ENCODE measurements at places on chromosomes 13 and 19. TPM values are rescaled to one million over a fixed set of nuclear protein-coding genes. Genes with fewer than 3 reads are reported as not detected.

GRCh38 chr13:107531816-107532215 lies 683.5 kb downstream of the LIG4 start:
- no peak overlapping the region for H3K27ac ChIP-seq
- no peak for DNase-seq
- no peaks in the 10 kb centered on the region for H3K36me3 ChIP-seq
- H3K4me3 ChIP-seq: no peak overlapping the region

DNA sequence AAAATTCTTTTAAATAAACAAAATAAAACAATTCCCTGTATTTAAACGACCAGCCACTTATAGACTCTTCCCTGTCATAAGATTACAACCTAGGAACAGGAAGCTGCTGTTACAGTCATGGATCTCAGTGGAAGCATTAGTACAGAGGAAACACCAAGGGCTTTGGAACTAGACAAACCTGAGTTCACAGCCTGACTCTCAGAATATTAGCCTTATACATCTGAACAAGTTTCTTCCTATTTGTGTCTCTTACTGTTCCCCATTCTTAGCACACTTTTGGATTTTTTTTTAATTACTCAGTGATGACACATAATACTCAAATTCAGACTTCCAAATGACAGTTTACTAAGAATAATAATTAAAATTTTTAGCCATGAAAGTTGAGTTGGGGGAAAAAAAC lies 46.1 kb downstream of the ZDHHC20 start:
- peaks cover 11% of the 10 kb centered on the region for H3K4me1 ChIP-seq
- H3K36me3 ChIP-seq: peaks cover 30% of the 10 kb centered on the region
- no peak for DNase-seq
- no peak overlapping the region for H3K27ac ChIP-seq
- no peak overlapping the region for H3K4me3 ChIP-seq
- H3K27me3 ChIP-seq: no peaks in the 10 kb centered on the region

DNA sequence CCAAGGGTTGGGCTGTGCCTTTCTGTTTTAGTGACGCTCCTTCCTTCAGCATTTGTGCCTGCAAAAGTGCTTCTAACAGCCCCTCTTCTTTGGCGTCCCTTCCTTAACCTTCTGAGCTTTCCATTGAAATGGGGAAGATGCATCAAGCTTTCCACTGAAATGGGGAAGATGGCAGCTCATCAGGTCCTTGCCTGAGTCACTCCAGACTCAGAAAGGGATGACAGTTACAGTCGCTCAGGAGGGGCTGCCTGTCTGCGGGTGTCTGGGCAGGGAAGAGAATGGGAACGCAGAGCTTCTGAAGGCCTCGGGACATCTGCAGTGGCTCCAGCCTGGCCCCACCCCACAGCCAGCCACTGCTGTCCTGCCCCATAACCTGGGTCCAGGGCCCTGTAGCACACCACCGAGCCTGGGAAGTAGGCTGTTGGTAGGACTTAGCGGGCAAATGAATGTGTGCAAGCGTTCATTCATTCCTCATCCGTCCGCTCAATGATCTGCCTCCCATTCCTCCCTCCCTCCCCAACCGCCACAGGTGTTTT lies 9.8 kb downstream of the AP1M1 start:
- H3K27ac ChIP-seq: no peak overlapping the region
- H3K4me3 ChIP-seq: no peak overlapping the region
- peaks cover 2% of the 10 kb centered on the region for H3K4me1 ChIP-seq
- DNase-seq: peak; percentile 38
- peaks cover 45% of the 10 kb centered on the region for H3K36me3 ChIP-seq
- H3K27me3 ChIP-seq: no peaks in the 10 kb centered on the region

GRCh38 chr13:113224486-113224885 lies 15.1 kb downstream of the CUL4A start:
- peaks cover 36% of the 10 kb centered on the region for H3K36me3 ChIP-seq
- no peak for DNase-seq
- no peaks in the 10 kb centered on the region for H3K27me3 ChIP-seq
- H3K27ac ChIP-seq: no peak overlapping the region
- H3K4me3 ChIP-seq: no peak overlapping the region
- H3K4me1 ChIP-seq: no peaks in the 10 kb centered on the region

GRCh38 chr19:47047763-47048405 lies 540 bp downstream of the TMEM160 start:
- H3K27ac ChIP-seq: peak overlapping the region; percentile 97
- H3K36me3 ChIP-seq: no peaks in the 10 kb centered on the region
- peaks cover 30% of the 10 kb centered on the region for H3K4me1 ChIP-seq
- peak overlapping the region; percentile 97 for H3K4me3 ChIP-seq

DNA sequence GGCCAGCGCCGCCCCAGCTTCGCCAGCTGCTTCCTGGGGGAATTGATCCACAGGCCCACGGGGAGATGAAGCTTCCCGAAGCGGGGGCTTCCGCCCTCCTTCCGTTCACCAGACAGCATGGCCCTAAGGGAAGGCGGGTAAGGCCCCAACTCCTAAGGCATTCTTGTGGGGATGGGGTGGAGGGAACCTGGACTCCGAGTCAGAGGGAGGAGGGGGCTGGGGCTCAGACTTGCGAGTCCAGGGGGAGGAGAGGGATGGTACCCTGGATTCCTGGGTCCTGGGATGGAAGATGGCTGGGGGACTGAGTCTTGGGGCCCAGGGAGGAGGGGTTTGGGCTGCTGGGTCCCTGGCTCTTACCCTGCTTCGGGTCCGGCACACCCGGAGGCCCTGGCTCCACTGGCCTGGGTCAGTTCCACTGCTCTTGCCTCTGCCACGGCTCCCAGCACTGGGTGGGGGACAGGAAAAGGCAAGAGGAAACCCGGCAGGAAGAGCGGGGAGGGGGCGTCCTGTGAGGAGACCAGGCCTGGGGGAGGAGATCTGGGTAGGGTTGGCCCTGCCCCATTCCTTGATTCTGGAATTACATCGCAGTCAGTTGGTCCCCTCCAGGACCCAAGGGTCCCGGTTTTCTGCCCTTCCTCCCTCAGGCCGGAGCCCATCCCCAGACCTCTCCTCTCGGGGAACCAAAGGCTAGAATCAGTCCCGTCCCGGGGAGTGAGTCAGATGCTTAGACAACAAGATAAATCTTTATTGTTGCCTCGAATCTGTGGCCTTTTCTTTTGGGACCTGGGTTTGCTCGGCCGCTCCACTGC lies at the start of gene RASIP1:
RASIP1 (minus strand) TSS at position 447 of the 809 bp plus-strand sequence; CDS start at position 119, 328 bp downstream.
- H3K36me3 ChIP-seq: no peaks in the 10 kb centered on the region
- DNase-seq: no peak
- H3K27ac ChIP-seq: no peak within 1 kb of the TSS
- H3K4me1 ChIP-seq: peaks cover 5% of the 10 kb centered on the region

DNA sequence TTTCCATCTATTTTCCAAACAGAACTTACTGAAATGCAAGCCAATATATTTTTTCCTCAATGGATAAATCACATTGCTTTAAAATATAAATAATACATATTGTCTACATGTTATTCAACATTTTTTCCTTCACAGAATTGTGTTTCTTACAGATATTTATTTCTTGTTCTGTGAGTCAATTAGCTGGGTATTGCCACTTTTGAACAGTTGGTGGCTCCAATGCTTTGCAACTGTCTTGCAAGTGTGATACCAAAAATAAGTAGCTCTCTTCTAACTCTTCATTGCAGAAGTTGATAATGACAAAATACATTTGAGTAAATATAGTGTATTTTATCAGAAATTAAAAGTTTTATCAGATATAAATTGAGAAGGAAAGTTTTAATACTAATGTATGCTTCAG lies 17.1 kb upstream of the GPC5 start:
- peaks cover 8% of the 10 kb centered on the region for H3K27me3 ChIP-seq
- H3K4me3 ChIP-seq: no peak overlapping the region
- H3K4me1 ChIP-seq: no peaks in the 10 kb centered on the region
- no peaks in the 10 kb centered on the region for H3K36me3 ChIP-seq
- no peak overlapping the region for H3K27ac ChIP-seq
- DNase-seq: no peak

DNA sequence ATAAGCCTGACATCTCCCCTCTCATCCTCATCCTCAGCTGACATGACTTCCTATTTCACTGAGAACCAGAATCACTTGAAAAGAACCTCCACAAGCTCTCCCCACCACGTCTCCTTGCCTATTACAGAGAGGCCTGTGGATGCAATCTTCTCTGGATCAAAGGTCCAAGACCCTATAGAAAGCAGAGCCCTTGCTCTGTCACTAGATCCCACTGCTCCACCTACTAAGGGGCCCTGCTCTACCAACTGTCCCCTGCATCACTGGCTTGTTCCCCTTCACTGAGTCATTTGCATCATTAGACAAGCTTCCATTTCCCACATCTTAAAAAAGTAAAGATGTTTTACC lies 40.8 kb downstream of the RCBTB2 start:
- no peak for DNase-seq
- H3K4me1 ChIP-seq: no peaks in the 10 kb centered on the region
- no peaks in the 10 kb centered on the region for H3K27me3 ChIP-seq
- peaks cover 5% of the 10 kb centered on the region for H3K36me3 ChIP-seq
- no peak overlapping the region for H3K4me3 ChIP-seq

DNA sequence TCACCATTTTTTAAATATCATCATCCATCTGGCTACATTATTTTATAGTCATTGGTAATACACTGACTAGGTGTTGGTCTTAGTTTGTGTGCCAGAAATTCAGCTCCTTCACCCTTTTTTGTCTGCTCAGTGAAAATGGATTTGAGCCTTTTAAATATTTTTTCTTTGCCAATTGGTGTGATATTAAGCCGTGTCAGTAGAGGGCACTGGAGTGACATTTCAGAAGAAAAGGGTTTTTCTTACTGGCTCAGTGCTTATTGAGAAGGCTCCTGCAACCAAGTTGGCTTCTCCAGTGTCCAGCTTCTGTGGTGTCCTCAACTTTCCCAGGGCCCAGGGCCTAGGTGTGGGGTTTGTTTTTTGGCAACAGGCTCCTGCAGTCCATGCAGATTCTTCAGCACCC lies 546.6 kb downstream of the DACH1 start:
- H3K4me1 ChIP-seq: no peaks in the 10 kb centered on the region
- H3K27me3 ChIP-seq: no peaks in the 10 kb centered on the region
- no peak overlapping the region for H3K27ac ChIP-seq
- H3K36me3 ChIP-seq: no peaks in the 10 kb centered on the region
- H3K4me3 ChIP-seq: no peak overlapping the region

DNA sequence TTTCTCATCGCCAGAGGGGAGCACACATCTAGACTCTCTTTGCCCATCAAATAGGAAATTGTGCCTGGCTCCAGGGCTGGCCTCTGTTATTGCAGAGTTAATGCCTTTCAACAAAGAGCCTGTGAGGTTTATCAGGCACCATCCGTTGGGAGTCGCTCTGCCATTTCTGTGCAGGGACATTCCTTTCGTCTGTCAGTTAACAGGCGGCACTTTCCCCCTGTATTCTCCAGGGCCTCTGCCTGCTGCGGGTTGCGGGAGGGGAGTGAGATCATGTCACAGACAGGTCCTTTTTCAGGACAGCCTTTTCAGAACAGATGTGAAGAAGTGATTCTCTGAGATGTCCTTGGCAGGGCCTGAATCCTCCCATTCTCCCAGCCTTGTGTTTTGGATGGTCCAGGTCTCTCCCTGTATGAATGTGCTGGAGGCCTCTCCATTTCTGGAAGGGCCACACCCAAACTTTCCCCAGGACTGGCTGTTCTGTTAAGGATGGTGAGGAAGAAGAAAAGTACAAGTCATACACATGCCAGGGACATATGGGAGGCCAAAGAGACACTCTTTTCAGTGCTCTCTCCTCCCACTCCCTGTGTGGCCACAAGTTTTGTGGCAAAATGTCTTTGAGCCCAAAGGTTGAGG lies 14.9 kb downstream of the SERP2 start:
- peaks cover 21% of the 10 kb centered on the region for H3K4me1 ChIP-seq
- DNase-seq: no peak
- no peak overlapping the region for H3K27ac ChIP-seq

- no peak overlapping the region for H3K4me3 ChIP-seq
- DNase-seq: no peak
- H3K4me1 ChIP-seq: peaks cover 46% of the 10 kb centered on the region
- no peaks in the 10 kb centered on the region for H3K27me3 ChIP-seq
- H3K27ac ChIP-seq: peak overlapping the region; percentile 94
These were observed 15.0 kb downstream of the MYO9B start for GRCh38 chr19:17090583-17090982.

GRCh38 chr13:24147570-24147963 lies 13.0 kb upstream of the SPATA13 start:
- peaks cover 13% of the 10 kb centered on the region for H3K4me1 ChIP-seq
- no peak overlapping the region for H3K27ac ChIP-seq
- H3K27me3 ChIP-seq: no peaks in the 10 kb centered on the region
- DNase-seq: no peak

DNA sequence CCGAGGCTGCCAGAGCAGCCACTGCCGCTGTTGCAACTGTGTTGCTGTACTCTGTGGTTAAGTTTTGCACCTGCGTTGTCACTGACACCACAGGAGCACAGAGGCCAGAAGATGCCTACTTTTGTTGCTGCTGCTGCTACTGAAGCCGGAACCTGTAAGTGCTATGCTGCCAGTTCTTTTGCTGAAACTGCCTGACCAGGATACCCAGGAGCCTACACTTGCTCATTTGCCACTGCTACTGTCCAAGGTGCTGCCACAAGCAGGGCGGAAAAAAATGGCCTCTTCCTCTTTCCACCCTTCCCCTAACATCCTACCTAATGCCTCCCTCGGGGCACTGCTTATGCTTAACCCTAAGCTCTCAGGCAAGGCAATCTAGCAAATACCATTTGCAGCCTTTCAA lies 29.0 kb upstream of the NBEA start:
- no peak for DNase-seq
- H3K27ac ChIP-seq: no peak overlapping the region
- H3K36me3 ChIP-seq: no peaks in the 10 kb centered on the region
- no peak overlapping the region for H3K4me3 ChIP-seq
- no peaks in the 10 kb centered on the region for H3K4me1 ChIP-seq

- peaks cover 34% of the 10 kb centered on the region for H3K27me3 ChIP-seq
- no peaks in the 10 kb centered on the region for H3K36me3 ChIP-seq
- DNase-seq: no peak
- H3K4me3 ChIP-seq: peak overlapping the region; percentile 57
These were observed 27.9 kb upstream of the ONECUT3 start for GRCh38 chr19:1725100-1726064.

DNA sequence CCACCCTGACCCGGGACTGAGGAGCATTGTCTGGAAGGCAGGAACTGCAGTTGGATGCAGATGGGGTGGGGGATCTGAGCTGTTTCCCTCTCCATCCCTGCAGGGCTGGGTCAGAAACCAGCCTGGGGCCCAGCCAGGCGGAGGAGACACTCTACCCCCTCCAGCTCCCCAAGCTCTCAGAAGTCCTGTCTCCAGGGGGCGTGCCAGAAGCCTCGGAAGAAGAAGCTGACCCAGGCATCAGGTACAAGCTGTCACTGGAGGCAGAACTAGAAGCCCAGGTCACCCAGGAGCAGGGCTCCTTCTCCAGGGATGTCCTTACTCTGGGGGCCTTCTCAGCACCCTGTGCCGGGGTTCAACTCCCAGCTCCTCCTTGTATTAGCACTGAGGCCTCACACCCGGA lies 15.5 kb downstream of the SIX5 start:
- no peak for DNase-seq
- H3K27ac ChIP-seq: no peak overlapping the region
- no peaks in the 10 kb centered on the region for H3K27me3 ChIP-seq
- H3K36me3 ChIP-seq: no peaks in the 10 kb centered on the region

Gene PSG2
- total RNA-seq: not detected

Gene SYNE4
- 0.49 TPM for total RNA-seq

Gene ZMYM2
- total RNA-seq: 87.5 TPM

Gene CPAMD8
- 10.6 TPM for total RNA-seq

Gene GGN
- 0.80 TPM for total RNA-seq

Gene IL11
- 3.1 TPM for total RNA-seq

Gene RNF113B
- total RNA-seq: not detected

Gene IQCN
- 2.4 TPM for total RNA-seq
